ENCODE measurements at places on chromosomes 6 and 20.
A peak's percentile ranks its signal among the peaks of the same experiment; 100 is the strongest.

- DNase-seq: no peak
These were observed 194.5 kb upstream of the THEMIS start for GRCh38 chr6:128095362-128095761.

DNA sequence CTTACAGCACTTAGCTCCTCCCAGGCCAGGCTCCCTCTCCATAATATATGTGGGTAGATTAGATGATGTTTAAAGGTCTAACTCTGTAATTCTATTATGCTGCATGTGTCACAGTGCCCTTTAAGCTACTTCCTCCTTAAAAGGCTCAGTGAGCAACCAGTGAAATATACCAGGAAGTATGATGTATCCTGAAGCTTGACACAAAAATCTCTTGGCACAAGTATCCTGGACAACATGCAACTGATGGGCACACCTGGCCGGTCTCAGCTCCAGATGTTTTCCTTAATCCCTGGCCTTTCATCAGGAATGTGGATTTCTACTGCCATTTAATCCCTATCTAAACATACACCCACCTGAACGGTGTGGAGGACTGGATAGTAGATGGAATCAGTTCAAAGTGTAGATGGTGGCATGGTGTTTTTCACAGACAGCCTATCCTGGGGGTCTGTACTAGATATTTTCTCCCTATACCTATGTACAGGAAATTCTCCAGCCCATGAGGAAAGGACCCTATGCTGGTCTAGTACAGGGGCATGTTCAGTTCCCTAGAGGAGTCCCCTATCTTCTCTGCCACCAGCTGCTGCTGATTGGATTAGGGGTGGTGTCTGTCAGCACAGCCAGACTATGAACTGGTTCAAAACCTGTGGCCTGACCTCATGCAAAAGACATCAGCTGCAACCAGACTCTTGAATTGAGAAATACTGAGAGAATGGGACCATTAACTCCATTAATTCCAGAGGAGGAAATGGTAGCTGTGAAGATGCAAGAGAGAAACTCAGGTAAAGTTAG lies 59.4 kb upstream of the CITED2 start:
- peak; percentile 25 for DNase-seq

- no peak for DNase-seq
These were observed 14.7 kb downstream of the SNRPB start for GRCh38 chr20:2455771-2456497.

GRCh38 chr6:6657085-6657819 lies 68.7 kb downstream of the LY86 start:
- no peak for DNase-seq

- DNase-seq: no peak
These were observed 530 bp downstream of the GOPC start for GRCh38 chr6:117601811-117602150.

GRCh38 chr20:387520-387919 lies 7.0 kb downstream of the TRIB3 start:
- no peak for DNase-seq

DNA sequence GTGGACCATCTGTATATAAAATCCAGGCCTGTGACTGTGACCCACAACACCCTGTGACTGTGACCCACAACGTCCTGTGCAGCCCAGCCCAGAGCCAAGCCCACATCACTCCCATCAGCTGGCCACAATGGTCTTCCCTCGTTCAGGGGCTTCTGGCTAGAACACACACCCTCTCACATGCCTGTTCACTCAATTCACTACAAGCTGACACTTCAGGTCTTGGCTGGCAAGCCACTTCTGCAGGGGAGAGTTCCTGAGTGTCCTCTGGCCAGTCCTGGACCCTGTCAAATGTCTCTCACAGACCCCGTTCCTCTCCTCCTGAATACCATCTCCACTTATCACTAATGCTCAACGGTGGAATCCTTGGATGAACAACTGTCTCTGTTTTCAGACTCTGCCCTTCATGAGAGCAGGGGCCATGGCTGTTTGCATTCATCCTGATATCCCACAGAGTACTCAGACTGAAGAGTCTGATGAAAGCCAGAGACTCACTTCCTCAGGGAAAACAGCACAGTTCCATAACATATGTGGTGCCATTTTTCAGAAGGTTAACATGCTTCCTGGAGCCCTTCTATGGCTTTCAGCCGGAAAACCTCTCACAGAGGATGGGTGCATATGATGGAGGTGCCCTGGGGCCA lies 56.0 kb downstream of the MYH7B start:
- DNase-seq: no peak

DNA sequence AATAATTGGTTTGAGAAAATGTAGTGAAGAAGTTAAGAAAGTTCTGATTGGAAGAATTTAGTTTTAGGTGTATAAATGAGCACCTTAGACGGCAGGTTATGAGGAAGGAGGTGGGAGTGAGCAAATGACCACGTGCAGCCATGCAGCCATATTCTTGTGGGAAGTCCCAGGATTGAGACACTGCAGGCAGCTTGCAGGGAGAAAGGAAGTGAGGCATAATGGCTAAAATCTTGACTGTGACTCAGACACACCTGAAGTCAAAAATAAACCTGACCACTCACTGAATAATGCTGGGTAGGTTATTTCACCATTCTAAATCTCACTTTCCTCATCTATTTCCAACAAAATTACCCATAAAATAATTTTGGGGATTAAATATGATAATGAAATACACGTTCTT lies 16.6 kb downstream of the DSE start:
- DNase-seq: no peak

DNA sequence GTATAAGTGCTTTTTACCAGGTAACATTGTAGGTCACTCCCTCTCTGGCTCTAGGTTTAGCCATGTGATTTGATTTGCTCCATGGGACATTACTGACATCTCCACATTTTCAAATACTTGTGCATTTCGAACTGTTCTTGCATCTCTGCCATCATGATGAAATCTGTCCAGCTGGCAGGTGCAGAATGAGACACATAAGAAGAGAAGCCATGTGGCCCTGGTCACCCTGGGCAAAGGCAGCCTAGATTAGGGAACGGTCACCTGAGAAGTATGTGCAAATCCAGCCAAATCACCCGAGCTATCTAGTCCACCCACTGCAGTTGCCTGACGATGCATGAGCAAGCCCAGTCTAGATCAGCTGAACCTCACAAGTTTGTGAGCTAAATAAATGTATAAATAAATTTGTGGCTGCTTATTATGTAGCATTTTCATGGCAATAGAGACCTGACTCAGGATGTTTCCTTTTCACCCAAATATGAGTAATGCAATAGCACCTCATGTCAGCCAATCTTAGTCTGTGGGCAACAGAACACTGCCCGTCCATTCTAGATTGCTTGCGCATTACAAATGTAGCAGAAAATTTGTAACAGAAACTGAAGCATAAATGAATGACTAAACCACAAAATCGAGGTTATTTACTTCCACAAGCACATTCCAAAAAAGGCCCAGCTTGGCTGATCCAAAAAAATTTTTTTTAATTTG lies 115.2 kb downstream of the PAK5 start:
- no peak for DNase-seq

DNA sequence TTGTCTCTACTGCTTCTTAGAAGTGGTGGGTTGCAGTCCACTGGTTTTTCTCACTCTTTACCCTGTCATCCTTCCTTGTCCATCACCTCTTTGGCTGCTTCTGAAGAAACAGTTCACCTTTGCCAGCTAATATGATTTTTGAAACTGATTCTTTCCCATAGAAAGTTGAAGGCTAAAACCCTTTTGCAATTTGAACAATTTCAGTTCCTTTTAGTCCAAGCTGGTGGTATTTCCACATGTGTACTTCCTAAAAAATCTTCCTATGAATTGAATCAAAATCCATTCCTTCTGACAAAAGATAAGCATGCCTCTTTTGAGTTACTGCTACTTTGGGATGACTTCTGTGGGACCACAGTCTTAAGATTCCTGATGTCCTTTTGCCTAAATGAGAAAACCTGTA lies 210.0 kb upstream of the MAN1A1 start:
- DNase-seq: no peak

GRCh38 chr20:62460678-62461077 lies 15.1 kb downstream of the GATA5 start:
- no peak for DNase-seq

GRCh38 chr6:52953911-52954839 lies 40.9 kb downstream of the GSTA4 start:
- DNase-seq: no peak

- DNase-seq: no peak
These were observed 30.6 kb downstream of the PREP start for GRCh38 chr6:105372142-105372848.

- DNase-seq: no peak
These were observed 37.5 kb downstream of the MTFR2 start for GRCh38 chr6:136212608-136213007.

DNA sequence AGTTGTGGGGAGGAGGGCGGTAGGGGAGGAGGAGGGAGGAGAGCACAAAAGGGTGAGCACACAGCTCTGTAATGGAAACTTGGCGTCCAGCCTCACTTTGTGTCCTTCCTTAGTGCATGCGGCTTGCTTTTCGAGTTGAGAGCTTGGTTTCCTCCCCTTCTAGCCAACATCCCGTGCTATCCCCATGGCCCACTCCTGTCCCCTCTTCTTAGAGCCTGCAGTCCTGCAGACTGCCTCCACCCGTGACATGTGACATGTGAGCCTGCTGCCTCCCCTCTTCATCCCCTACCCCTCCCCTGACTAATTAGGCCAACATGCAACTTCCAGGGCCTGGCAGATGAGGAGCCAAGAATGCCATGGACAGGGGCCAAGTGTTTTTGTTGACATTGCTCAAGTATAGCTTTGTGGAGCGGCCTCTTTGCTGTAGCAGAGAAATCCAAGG lies 63.2 kb downstream of the SLC24A3 start:
- DNase-seq: no peak

DNA sequence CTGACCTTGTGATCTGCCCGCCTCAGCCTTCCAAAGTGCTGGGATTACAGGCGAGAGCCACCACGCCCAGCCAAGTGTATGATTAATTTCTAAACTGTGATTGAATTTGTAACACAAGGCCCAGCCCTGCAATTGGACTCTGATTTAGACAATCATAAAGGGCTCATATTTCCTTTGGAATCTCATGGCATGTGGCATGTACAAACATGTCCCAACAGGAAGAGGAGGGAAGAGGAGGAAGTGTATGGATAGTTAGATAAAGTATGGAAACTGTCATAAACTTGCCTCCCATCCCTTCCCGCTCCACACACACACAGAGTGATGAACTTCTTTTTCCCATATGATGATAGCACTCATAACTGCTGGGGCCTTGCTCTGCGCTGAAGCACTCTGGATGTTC lies 27.2 kb upstream of the QKI start:
- no peak for DNase-seq

GRCh38 chr6:95917034-95917433 lies 98.7 kb upstream of the FUT9 start:
- DNase-seq: no peak

- no peak for DNase-seq
These were observed 45.9 kb downstream of the BMP7 start for GRCh38 chr20:57220337-57221145.

DNA sequence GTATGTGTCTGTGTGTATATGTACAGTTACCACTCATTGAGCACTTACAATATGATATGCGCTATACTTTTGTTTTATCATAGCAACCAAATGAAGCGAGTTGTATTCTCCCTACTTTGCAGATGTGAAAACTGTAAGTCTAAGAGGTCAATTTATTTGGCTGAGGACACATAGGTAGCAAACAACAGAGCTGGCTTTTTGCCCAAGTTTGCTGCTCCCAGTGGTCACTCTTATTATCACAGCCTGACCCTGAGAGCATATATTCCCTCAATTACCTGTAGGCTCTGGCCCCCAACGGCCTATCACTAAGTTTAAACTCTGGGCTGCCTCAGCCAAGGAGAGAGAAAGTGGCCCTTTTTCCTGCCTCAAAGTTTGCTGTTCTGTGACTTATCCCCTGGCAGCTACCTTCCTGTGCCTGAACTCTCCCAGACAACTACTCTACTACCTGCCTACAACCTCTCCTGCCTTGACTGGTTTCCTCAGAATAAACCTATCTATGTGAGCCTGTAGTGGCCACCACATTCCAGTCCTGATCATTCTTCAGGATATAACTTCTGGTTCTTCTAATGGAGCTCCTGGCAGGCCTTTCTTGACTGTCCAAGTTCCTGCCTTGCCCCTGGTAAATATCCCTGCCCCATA lies 221.8 kb downstream of the FRK start:
- DNase-seq: no peak

DNA sequence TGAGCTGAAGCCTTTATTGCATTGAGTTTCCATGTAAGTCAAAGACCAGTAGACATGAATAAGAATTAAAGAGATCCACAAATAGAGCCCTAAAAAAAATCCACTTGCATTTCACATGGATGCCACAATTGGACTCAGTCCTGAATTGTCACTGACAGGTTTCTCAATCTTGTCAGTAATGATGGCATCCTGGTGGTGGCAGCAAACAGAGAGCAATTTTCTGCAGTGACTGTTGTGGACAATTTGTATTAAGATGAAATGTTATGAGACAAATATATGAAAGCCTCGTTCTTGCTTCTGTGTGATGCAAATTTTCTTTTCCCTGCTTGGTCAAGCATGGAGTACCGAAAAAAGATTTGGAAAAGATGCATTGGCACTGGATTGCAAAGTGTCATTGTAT lies 278.9 kb downstream of the SAMD5 start:
- no peak for DNase-seq

GRCh38 chr6:10463491-10464481 lies 48.9 kb upstream of the TFAP2A start:
- DNase-seq: no peak

DNA sequence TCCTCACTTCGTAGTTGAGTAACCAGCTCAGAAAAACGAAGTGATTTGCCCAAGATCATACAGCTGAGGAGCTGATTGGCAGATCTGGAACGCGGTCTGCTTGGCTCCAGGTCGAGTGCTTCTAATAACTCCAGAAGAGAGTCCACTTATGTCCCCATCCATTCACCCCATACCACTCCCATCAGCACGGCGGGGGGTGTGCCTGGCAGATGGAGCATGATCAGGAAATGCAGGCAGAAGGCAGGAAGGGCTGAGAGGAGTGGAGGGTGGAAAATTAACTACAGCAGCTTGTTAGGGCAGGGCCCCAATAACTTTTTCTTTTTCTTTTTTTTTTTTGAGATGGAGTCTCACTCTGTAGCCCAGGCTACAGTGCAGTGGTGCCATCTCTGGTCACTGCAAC lies 15.0 kb downstream of the FITM2 start:
- DNase-seq: no peak

- no peak for DNase-seq
These were observed 41.6 kb downstream of the ZBTB2 start for GRCh38 chr6:151349651-151350270.

GRCh38 chr6:7085911-7086310 lies 21.9 kb upstream of the RREB1 start:
- peak; percentile 55 for DNase-seq

GRCh38 chr6:88574031-88574430 lies 389.4 kb downstream of the RNGTT start:
- DNase-seq: no peak

DNA sequence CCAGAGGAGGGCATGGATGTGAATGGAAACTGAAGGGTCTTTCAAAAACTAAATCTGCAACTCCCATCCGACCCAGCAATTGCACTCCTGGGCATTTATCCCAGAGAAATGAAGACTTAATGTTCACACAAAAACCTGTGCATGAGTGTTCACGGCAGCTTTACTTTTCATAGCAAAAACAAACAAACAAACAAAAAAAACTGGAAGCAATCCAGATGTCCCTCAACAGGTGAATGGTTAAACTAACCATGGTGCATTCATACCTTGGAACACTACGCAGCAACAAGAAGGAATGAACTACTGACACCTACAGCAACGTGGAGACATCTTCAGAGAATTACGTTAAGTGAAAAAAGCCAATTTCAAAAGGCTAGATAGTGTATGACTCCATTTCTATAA lies 32.2 kb downstream of the PMEPA1 start:
- no peak for DNase-seq
